ENCODE measurements at places on chromosomes 1 and 21. TPM values are rescaled to one million over a fixed set of nuclear protein-coding genes. Genes with fewer than 3 reads are reported as not detected.

DNA sequence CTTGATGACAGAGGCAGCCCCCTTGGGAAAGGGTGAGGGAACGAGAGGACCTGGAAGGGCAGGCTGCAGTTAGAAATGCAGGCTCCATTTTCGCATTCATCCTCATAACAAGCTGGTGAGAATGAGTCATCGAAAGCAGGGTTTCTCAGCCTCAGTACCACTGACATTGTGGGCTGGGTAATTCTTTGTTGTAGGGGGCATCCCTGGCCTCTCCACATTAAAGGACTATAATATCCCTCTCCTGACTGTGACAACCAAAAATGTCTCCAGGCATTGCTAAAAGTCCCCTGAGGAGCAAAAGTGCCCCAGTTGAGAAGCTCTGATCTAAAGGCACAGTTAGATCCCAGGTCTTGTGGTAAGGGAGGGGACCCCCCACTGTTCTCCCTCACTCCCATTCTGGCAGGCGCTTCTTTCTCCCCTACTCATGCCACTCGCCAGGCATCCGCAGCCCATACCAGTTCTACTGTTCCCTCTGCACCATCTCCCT lies 20.4 kb downstream of the KCNN3 start:
- no peak for DNase-seq

DNA sequence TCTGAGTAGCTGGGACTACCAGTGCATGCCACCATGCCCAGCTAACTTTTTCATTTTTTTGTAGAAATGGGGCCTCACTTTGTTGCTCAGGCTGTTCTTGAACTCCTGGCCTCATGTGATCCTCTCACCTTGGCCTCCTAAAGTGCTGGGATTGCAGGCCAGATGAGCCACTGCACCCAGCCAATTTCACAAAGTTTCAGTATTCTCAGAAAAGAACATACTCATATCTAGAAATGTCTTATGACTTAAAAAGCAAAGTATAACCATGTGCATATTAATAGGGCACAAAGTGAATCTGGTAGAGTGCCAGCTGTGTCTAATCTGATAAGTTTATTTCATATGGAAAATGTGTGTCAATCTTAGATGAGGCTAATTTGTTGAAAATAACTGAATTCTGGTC lies 87.5 kb upstream of the CACYBP start:
- DNase-seq = no peak

- no peak for DNase-seq
These were observed 1.9 kb downstream of the SORT1 start for GRCh38 chr1:109395602-109396512.

The KTI12 gene
- 11.8 TPM for total RNA-seq

The OR10J1 gene
- total RNA-seq = not detected

The PIAS3 gene
- total RNA-seq = 40.1 TPM

Data from Calu3 (cell line).